ENCODE measurements at places on chromosomes 7 and 10. TPM values are rescaled to one million over a fixed set of nuclear protein-coding genes. Genes with fewer than 3 reads are reported as not detected.

Gene GDF10
- total RNA-seq: 5.5 TPM

Gene TMEM213
- not detected for total RNA-seq

Gene GPER1
- 3.2 TPM for total RNA-seq

Gene SLC26A3
- total RNA-seq: not detected

Gene CYP3A7
- total RNA-seq: not detected

Gene SKIDA1
- total RNA-seq: 0.36 TPM

Gene BTBD16
- total RNA-seq: not detected

Gene OAT
- total RNA-seq: 173 TPM

Gene OR2A1
- total RNA-seq: 0.07 TPM

Gene PNLIPRP1
- total RNA-seq: not detected

Gene ELMO1
- 0.43 TPM for total RNA-seq

Gene INPP5F
- total RNA-seq: 29.8 TPM

Gene KCNIP2
- 1.5 TPM for total RNA-seq

Gene ZNF680
- total RNA-seq: 8.8 TPM

Gene ECHS1
- total RNA-seq: 60.6 TPM

Gene ENO4
- 0.13 TPM for total RNA-seq

Gene KIF11
- total RNA-seq: 8.7 TPM

Gene HMX2
- total RNA-seq: not detected

Gene SFTPA1
- total RNA-seq: not detected

Gene ALOX5
- total RNA-seq: not detected

Gene IL2RA
- not detected for total RNA-seq

Gene ORC5
- 72.7 TPM for total RNA-seq

Gene CCDC172
- not detected for total RNA-seq

Gene PALD1
- total RNA-seq: 0.40 TPM

Gene OPALIN
- total RNA-seq: not detected

Gene TMEM139
- 0.23 TPM for total RNA-seq

Gene C10orf53
- total RNA-seq: not detected

Gene CDHR1
- total RNA-seq: under 0.01 TPM

Gene LLCFC1
- not detected for total RNA-seq

Gene OPN1SW
- total RNA-seq: not detected

Gene C10orf95
- not detected for total RNA-seq

Gene NPSR1
- not detected for total RNA-seq

Gene ACHE
- 0.13 TPM for total RNA-seq
